Testis (tissue), 5 donors: ENCODE measurements at places on chromosomes 2 and 18.

- DNase-seq, result no peak
Measured at GRCh38 chr18:31364190-31364589, 12.4 kb upstream of the DSG4 start.

GRCh38 chr2:235979753-235980435, 188.3 kb downstream of the GBX2 start:
- DNase-seq, result no peak

- no peak for DNase-seq
Measured at GRCh38 chr2:10399358-10399757, 48.8 kb downstream of the ODC1 start.

DNA sequence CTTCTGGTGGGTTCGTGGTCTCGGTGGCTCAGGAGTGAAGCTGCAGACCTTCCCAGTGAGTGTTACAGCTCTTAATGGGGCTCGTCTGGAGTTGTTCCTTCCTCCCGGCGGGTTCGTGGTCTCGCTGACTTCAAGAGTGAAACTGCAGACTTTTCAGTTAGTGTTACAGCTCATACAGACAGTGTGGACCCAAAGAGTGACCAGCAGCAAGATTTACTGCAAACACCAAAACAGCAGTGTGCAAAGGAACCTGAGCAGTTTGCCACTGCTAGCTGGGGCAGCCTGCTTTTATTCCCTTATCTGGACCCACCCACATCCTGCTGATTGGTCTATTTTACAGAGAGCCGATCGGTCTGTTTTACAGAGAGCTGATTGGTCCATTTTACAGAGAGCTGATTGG, 55.6 kb downstream of the CHRNA1 start:
- DNase-seq, result peak; percentile 42

DNA sequence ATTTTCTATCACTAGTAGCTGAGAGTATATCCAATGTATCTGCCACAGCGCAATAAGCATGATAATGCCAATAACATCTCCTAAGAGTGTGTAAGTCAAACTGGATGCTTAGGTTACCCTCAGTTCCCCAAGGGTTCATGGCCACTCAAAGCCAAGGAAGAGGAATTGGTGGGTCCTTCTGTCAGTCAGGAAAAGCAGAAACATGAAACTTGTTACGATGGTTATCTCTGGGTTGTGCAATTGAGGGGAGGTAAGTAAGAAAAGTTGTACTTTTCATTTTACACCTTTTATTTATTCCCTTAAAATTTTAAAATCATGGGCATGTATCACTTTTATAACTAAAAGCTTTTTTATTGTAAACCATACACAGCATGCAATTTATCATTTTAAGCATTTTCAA, 10.1 kb upstream of the GAD1 start:
- no peak for DNase-seq

- DNase-seq, result no peak
Measured at GRCh38 chr2:175478096-175478768, 296.7 kb upstream of the ATP5MC3 start.

DNA sequence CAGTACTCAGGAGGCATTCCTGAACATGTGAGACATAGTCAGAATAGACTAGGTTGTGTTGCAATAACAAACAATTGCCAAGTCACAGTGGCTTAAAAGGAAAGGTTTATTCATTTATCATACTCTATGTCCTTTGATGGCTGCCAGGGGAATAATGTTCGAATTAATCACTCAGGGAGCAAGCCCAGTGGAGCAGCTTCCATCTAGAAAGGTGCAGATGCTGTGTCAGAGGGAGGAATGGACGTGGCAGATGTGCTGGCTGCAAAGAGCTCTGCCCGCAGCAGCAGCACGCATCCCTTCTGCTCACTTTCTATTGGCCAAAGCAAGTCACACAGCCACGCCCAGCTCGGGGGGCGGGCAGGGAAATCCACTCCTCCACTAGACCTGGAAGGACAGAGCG, 105.9 kb upstream of the AQP4 start:
- peak; percentile 33 for DNase-seq

DNA sequence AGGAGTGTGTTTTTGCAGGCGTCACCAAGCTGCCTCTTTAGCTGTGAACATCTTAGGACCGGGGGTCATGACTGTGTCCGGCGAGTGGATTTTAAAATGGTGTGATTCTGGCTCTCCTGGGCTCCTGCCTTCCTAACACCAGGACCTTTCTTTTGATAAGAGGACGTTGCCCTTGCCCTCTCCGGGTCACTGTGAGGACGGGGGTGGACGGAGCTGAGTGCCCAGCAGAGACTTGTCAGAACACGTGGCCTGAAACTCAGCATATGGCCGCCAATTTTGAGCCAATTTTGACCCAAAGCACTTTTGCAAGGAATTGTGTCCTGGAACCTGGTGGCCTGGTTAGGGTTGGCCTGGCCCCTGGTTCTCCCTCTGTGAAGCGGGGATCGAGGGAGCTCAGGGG, 40.2 kb downstream of the RTP5 start:
- DNase-seq, result no peak

DNA sequence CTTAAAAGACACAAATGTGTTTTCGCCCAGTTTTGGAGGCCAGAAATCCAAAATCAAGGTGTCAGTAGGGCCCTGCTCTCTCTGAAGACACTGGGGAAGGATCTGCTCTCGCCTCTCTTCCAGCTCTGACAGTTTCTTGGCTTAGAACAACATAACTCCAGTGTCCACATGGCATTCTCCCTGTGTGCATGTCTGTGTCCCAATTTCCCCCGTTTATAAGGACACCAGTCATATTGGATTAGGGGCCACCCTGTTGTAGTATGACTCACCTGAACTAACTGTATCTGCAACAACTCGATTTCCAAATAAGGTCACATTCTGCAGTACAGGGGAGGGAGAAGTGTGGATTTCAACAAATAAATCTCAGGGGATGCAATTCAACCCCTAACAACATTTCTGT, 263.2 kb downstream of the SS18 start:
- DNase-seq, result no peak

- no peak for DNase-seq
Measured at GRCh38 chr2:128396946-128397345, 78.3 kb upstream of the HS6ST1 start.

DNA sequence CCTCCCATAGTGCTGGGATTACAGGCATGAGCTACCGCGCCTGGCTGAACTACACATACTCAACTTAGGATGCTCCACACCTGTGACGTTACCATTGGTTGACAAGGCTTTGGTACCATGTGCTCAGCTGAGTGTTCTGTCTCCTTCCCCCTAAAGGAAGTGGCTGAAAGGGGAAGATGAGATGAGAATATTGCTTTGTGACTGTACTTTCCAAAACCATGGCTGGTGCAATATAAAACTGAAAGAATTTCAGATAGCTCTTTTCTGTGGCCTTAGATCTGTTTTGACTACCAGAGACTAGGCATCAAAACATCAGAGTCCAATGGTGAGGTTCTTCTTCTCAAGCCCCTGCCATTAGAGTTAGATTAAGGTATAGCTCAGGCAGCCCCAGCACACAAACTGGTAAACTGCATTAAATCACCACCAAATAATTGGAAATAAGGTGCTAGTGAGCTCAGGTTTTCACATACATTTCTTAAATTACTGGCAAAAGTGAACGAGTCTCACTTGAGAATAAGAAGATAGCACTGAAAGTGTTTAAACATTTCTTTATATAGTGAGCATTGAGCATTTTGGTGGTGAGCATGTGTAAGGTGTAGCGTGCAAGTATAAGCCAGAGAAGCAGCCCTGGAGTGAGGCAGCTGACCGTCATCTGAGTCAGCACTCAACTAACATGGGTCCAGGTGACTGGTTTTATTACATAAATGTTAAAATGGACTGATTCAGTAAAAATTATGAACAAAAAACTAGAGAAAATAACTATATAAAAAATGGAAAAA, 113.5 kb upstream of the FZD5 start:
- no peak for DNase-seq

DNA sequence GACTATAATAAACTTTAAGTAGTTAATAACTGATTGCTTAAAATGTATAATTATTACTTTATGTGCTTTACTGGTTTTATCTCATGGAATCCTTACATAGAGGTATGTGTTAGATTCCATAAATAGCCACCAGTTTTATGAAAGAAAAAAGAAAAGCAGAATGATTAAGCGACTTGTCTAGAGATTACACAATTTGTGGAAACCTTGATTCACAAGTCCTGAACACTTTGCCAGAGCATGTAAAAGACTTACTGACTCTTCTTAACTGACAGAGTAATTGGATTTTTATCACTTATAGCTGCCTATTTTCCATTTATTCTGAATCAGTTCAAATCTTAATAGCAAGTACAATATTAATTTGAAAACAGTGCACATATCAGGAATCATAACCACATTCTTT, 448.7 kb upstream of the NETO1 start:
- no peak for DNase-seq

DNA sequence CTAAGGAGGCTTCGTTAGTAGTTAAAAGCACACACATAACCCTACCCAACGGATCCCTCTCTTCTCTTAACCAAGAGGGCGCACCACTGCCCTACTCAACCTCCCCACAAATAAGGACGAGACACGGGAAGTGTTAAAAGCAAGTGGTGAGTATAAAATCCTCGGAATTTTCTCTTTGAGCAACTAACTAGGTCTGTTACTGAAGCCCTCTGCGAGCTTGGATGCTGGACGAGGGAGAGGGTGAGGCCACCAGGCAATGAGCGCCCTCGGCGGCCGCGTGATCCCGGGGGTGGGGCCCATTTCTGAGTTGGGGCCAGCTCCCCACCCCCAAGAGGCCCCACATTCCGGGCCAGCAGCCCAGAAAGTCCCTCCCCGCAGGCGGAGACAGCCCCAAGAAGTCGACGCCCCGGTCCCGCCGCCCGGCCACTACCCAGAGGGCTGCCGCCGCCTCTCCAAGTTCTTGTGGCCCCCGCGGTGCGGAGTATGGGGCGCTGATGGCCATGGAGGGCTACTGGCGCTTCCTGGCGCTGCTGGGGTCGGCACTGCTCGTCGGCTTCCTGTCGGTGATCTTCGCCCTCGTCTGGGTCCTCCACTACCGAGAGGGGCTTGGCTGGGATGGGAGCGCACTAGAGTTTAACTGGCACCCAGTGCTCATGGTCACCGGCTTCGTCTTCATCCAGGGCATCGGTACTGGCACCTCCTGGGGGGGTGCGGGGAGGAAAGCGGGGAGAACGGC, at the start of gene CYBRD1:
CYBRD1 (plus strand) TSS at position 423 of the 736 bp plus-strand sequence; CDS start at position 495, 72 bp downstream.
- peak; percentile 86 for DNase-seq

DNA sequence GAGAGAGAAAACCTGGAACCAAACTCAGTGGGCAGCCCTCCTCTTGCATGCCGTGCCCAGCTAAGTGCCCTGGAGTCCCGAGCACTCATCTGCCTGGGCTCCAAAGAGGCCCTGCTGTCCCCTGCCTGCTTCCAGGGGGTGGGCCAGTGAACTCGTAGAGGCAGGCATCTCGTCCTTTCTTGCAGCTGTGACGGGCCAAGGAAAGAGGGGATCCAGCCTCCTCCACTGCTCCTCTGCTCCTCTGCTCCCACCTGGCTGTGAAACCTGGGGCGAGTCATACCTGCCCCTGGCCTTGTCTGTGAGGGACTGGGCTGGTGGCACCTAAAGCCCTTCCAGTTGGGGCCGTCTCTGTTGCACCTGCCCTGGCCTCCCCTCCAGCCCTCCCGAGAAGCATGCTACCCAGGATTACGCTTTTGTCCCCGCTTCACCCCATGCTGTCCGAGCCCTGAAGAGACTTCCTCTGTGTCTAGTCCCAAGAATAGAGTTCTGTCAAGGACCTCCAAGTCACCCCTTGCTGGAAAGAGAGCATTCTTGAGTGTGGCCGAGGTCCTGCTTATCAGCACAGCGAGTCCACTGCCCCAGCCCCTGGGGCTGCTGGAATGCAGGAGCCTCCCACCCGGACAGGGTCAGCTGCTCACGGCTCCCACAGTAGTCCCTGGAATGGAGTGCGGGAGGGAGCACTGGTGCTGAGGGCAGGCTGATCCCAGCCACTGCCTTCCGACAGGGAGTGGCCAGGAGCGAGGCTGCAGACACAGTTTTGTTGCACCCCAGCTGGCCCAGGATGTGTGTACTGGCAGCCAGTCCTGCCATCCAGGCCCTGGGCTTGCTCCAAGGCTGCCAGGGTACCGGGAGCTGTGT, 14.3 kb downstream of the KCNK3 start:
- peak; percentile 76 for DNase-seq

- DNase-seq, result no peak
Measured at GRCh38 chr2:55986700-55987440, 63.3 kb upstream of the EFEMP1 start.

- no peak for DNase-seq
Measured at GRCh38 chr18:13982126-13982525, 66.8 kb upstream of the MC2R start.

- no peak for DNase-seq
Measured at GRCh38 chr2:121303531-121304263, 18.7 kb upstream of the TFCP2L1 start.

DNA sequence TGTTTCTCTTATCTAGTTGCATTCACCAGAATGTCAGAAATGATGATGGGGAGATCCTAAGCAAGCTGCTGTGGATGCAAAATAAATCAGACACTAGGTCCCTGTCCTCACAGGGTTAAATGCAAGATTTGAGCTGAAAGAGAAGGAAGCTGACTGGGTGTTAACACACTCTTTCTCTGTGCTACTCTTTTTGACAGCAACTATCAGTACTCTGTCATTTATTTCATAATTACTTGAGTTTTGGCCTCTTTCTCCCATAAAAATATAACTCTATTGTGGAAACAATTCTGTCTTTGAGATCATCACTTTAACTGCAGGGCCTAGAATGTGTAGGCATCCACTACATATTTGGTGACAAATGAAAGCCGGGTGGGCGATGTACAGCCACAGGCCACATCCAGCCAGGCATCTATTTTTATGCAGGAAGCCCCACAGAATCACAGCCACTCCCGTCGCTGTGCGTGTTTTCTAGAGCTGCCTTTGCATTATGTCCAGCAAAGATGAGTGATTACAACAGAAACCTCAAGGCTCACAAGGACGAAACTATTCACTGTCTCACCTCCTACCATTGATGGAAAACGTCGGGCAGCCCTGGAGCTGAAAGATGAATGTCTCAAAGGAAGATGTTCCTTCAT, 849.0 kb downstream of the RNF144A start:
- DNase-seq, result no peak

DNA sequence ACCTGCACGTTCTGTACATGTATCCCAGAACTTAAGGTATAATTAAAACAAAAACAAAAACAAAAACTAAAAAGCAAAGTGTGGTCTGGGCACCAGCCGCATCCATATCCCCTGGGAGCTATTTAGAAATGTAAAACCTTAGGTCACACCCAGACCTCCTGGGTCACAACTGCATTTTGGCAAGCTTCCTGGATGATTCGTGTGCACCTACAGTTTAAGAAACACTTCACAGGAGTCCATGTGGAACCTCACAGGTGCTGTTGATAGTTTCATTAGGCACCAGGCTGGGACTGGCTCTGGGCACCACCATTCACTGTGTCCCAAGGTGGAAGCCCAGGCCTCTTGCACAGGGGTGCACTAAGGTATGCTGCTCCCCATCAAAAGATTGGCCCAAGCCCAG, 103.6 kb upstream of the BOD1L2 start:
- no peak for DNase-seq

GRCh38 chr2:153478289-153479261, at the start of gene RPRM:
Gene RPRM (minus strand): TSS chr2:153478762. CDS start chr2:153478565, 197 bp downstream.
- DNase-seq, result peak; percentile 84

- DNase-seq, result no peak
Measured at GRCh38 chr2:210435439-210435838, 41.1 kb downstream of the LANCL1 start.

GRCh38 chr2:235358981-235359471, 134.8 kb upstream of the AGAP1 start:
- DNase-seq, result no peak

GRCh38 chr2:219448776-219449341, 14.2 kb downstream of the SPEG start:
- no peak for DNase-seq
